ENCODE measurements at places on chromosomes 4 and X. TPM values are rescaled to one million over a fixed set of nuclear protein-coding genes. Genes with fewer than 3 reads are reported as not detected.

- no peak for DNase-seq
Observed at GRCh38 chr4:102792361-102792936, 31.7 kb upstream of the MANBA start.

DNA sequence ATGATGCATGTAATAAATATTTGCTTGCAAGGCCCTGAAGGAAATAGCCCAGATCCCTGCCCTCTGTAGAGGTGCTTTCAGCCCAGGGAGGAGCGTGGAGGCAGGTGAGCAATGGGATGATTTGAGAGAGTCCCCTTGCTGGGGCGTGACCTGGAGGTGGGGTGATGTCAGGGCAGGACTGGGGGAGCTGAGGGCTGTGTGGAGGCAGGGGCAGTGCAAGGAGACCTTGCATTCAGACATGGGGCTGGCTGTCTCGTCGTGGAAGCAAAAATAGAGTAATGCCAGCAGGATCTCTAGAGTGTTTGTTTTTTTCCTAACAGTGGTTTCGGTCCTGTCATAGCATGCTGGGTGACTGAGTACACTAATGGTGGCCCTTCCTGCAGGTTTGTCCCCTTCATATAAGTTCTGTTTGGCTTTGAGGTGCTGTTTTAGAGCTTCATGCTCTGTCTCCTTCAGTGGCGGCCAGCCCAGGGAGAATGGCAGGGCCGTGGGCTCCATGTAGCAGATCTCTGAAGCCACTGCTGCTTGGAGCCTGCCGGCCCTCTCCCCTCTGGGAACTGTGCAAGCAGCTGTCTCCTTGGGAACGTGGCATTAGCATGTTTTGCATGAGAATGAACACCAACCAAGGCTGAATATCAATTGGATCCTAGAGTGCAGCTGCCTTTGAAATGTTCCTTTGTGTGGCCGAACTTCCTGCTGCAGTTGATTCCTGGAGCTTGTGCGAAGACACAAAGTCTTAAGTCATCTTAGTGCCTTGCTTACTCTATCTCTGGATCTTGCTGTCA, 39.3 kb upstream of the CLDN34 start:
- no peak for DNase-seq

DNA sequence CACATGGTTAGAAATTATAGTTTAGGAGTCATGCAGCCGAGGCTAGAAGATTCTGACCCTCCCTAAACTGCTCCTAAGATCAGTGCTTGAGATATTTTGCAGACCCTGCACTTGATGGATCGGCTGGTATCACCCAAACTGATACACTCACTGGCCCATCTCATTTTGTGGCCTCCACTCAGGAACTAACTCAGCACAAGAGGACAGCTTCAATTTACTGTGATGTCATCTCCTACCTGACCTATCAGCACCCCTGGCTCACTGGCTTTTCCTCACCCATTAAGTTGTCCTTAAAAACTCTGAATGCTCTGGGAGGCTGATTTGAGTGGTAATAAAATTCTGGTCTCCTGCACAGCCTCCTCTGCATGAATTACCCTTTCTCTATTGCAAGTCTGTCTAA, 450.9 kb downstream of the PCDH10 start:
- DNase-seq, result no peak

DNA sequence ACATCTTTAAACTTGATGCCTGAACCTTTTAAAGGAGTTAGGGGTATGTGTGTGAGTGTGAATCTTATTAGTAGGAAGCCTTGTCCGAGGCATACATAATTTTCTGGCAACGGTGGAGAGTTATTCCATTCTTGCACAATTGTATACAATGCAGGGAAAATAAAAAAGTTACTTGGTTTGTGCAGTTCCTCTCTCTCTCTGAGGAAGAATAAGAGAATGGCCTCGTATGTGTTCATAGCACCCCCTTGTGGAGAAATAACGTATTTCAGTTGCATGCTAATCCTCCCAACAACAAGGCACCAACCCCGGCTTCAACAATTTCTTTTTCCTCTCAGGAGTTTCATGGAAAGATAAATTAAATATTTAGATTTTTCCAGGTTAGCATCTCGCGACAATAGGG, 33.7 kb upstream of the FGF13 start:
- no peak for DNase-seq

- no peak for DNase-seq
Observed at GRCh38 chrX:68983004-68983857, 154.4 kb downstream of the EFNB1 start.

- no peak for DNase-seq
Observed at GRCh38 chrX:118189000-118189399, 72.4 kb upstream of the KLHL13 start.

GRCh38 chr4:90060039-90060438, 67.2 kb upstream of the CCSER1 start:
- no peak for DNase-seq

The TMEM255A gene
- not detected for total RNA-seq

- no peak for DNase-seq
Observed at GRCh38 chr4:119657111-119657611, 28.6 kb upstream of the PDE5A start.

The PRDM5 gene
- total RNA-seq, result 4.0 TPM

DNA sequence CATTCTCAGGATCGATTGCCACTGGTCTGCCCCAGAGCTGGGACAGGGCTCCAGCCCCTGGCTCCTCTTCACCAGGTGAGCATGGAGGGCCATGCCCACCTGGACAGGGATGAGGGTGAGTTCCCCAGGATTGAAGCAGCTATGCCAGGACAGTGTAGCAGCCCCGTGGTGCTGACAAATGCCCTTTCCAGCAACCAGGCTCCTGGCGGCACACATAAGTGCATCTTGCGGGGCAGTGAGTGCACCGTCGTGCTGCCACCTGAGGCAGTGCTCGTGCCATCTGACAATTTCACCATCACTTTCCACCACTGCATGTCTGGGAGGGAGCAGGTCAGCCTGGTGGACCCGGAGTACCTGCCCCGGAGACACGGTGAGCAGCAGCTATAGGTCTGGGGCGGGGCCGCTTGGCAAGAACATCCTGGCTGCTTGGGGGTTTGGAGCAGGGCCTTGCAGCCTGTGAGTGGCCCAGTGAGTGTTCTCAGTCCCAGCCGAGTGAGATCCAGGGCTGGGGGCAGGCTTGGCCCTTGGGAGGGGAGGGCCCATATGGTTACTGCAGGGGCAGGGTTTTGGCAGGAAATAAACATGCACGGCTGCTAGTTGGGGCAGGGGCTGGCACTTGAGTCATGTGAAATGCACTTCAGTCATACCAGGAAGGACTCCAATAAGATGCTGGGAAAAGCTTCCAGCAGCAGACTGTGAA, 6.1 kb downstream of the IL9R start:
- DNase-seq, result no peak

GRCh38 chr4:154009788-154010187, 220.9 kb upstream of the SFRP2 start:
- DNase-seq, result no peak

GRCh38 chr4:55866290-55866907, 13.0 kb downstream of the EXOC1 start:
- DNase-seq, result no peak

- no peak for DNase-seq
Observed at GRCh38 chr4:109155682-109156283, 146.7 kb downstream of the COL25A1 start.

DNA sequence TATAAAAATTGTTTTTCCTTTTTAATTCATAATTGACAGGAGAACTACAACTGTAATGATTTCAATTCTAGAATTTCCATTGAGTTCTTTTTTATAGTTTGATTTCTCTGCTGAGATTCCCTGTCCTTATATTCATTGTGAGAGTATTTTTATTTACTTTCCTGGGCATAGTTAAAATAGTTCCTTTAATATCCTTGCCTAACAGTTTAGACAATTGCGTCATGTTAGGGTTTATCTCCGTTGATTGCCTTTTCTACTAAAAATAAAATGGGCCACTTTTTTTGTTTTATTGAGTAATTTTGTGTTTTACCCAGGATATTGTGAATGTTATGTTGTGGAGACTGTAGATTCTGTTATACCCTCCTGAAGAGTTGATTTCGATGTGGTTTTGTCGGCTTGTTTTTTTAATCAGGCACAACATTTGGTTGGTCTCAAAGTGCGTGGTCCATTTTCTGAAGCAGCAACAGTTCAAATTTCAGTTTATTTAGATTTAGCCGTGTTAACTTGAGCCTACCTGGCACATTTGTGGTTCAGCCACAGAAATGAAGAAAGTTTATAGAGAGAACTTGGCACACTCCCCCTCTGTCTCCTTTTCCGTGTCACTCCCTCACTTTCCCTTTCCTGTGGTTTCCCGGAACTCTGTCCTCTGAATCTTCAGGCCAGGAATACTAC, 16.0 kb upstream of the PRRG1 start:
- DNase-seq, result no peak

- DNase-seq, result peak; percentile 37
Observed at GRCh38 chrX:80808881-80809411, 731 bp downstream of the BRWD3 start.

DNA sequence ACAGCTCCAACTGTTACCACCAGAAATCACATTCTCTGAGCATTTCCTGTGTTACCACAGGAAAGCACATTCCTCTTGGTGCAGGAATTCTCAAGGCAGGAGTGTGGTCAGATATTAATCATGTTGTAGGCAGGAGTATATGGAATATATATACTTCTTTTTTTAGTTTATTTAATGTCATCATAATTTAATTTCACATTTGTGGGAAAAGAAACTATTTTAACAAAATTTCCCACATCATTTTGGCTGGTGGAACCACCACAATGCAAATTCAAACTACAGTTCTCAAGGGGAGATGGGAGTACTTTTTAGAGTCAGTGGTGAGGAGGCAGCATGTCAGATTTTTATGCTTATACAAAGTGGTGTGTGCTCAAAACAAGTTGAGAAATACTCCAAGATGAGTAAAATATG, 139.0 kb downstream of the ATP10D start:
- no peak for DNase-seq

DNA sequence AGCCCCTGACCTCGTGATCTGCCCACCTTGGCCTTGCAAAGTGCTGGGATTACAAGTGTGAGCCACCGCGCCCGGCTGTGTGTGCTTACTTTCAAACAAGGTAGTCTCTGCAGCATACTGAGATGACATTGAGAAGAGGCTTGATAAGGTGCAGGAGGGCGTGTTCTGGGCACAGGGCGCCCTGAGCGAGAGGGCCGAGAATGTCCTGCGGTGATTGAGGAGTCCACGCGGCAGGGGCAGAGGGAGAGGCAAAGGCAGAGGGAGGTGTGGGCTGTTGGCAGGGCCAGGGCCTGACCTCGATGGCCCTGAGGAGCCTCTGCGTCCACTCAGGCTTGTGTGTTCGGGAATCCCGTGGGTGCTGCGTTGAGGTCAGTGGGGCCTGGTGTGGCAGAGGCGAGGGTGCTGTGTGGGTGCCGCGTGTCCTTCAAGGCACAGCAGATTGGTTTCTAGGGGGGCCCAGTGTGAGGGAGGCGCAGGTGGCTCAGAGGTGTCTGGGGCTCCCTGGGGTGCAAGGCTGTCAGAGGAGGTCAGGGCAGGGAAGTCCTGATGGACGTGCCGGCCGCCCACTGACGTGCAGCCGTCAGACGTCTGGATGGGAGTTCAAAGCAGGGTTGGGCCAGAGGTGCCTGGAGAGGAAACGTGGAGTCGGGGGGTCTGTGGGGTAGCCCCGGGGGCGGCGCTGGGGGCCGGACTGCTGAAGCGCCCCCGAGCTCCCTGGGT, 12.1 kb downstream of the PCGF3 start:
- no peak for DNase-seq

- DNase-seq, result peak; percentile 82
Observed at GRCh38 chrX:39152106-39152649, 350.9 kb downstream of the MID1IP1 start.

- DNase-seq, result no peak
Observed at GRCh38 chr4:48067536-48067935, 51.0 kb downstream of the NIPAL1 start.

DNA sequence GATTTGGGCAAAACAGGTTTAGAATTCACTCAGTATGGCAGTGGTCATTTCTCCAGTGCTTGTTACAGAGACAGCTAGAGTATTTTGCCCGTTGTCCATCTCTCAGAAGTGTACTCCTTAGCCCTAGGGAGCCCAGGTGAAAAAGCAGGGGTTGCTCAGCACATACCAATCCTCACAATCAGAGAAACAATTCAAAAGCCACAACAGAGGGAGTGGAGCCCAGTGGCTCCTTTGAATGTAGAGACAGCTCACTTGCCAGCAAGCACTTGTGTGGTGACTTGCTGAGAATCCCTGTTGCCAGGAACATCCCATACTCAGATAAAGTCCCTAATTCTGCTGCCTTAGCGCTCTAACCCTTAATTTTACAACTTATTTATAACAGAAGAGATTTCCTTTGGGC, 1488.3 kb downstream of the RPA4 start:
- no peak for DNase-seq

The ZNF732 gene
- 0.89 TPM for total RNA-seq

- no peak for DNase-seq
Observed at GRCh38 chr4:158458271-158458895, 63.3 kb upstream of the RXFP1 start.

The SLC9B1 gene
- 0.51 TPM for total RNA-seq

- DNase-seq, result no peak
Observed at GRCh38 chr4:46856333-46856732, 52.7 kb downstream of the COX7B2 start.

The PABPC1L2A gene
- total RNA-seq, result not detected

The SLC39A8 gene
- 30.3 TPM for total RNA-seq

The AGA gene
- total RNA-seq, result 36.7 TPM

GRCh38 chrX:38220415-38221390, at the start of gene SRPX:
Gene SRPX (minus strand): TSS chrX:38220871. CDS start chrX:38220792, 79 bp downstream.
- no peak for DNase-seq

DNA sequence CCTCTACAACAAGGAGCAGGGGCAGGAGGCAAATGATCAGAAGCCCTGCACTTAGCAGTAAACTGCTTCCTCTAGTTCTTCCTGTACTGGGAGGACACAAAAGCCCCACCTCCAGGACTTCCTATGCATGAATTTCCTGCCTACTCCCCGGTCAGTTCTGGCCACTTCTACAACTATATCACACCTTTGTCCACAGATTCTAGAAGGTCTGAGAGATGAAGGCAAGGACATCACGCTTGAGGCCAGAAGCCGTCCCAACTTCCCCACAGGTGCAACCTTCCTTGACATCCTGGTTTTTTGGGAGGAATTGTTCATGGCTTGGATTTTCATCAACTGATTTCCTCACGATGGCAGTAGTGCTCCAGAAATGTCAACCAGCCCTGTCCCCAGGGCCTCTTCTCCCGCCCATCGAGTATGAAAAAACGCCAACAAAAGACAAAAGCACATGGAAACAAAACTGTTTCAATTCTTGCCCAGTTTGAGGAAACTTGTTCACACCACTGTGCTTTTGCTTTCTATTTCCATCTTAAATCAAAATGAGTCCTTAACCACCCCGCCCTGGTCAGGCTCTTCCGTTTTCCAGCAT, 206.5 kb upstream of the STK26 start:
- DNase-seq, result no peak

DNA sequence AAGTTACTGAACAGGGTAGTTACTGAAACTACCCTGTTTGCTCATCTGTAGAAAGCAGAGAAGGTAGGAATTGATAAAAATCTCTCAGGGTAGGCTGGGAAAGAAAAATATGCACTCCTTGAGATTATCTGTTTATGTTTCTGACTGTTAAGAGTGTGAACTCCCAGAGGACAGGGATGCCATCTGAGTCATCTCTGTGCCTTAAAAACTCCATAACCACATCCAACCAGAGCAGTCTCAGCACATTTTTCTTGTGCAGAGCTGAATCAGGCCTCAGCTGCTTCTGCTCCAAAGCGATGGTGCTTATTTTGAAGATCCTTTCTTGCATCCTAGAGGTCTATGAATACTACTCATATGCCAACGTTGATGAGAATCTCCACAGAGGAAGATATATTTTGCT, 9.9 kb downstream of the CENPVL3 start:
- DNase-seq, result no peak

- DNase-seq, result peak; percentile 40
Observed at GRCh38 chrX:40646489-40647306, 663 bp downstream of the CXorf38 start.

Measured in liver (tissue), 10 donors.